ENCODE measurements at places on chromosomes 12 and 14. TPM values are rescaled to one million over a fixed set of nuclear protein-coding genes. Genes with fewer than 3 reads are reported as not detected.

The ASB2 gene
- total RNA-seq: 10.0 TPM

The KERA gene
- not detected for total RNA-seq

The KRT72 gene
- total RNA-seq: 0.63 TPM

The CCND2 gene
- total RNA-seq: 101 TPM

The LMNTD1 gene
- total RNA-seq: not detected

The LRFN5 gene
- total RNA-seq: 2.6 TPM

The TOMM20L gene
- total RNA-seq: not detected

The CYP46A1 gene
- total RNA-seq: 0.85 TPM

The RBP5 gene
- 106 TPM for total RNA-seq

GRCh38 chr12:85626784-85627171 is 209.4 kb downstream of the RASSF9 start:
- no peak overlapping the region for H3K27ac ChIP-seq
- DNase-seq: no peak
- no peaks in the 10 kb centered on the region for H3K4me1 ChIP-seq
- no peak overlapping the region for H3K4me3 ChIP-seq
- no peaks in the 10 kb centered on the region for H3K36me3 ChIP-seq

DNA sequence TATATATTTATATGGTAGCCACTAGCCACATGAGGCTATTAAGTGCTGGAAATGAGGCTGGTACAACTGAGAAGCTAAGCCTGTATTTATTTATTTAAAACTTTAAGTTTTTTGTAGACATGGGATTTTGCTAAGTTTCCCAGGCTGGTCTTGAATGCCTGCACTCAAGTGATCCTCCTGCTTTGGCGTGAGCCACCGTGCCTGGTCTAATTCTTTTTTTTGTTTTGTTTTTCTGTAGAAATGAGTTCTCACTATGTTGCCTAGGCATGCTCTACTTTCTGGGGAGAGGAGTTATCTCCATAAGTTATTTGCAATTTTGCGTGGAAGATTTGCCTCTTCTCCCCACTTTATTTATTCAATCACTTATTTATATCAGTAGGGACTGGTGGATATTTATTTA is 4.8 kb upstream of the SNRNP35 start:
- no peak overlapping the region for H3K4me3 ChIP-seq
- no peak overlapping the region for H3K27ac ChIP-seq
- no peak for DNase-seq
- H3K27me3 ChIP-seq: no peaks in the 10 kb centered on the region
- peaks cover 9% of the 10 kb centered on the region for H3K4me1 ChIP-seq
- H3K36me3 ChIP-seq: no peaks in the 10 kb centered on the region

GRCh38 chr14:102516531-102517391 is 7.2 kb upstream of the ANKRD9 start:
- no peaks in the 10 kb centered on the region for H3K27me3 ChIP-seq
- H3K27ac ChIP-seq: no peak overlapping the region
- DNase-seq: peak; percentile 93
- peak overlapping the region; percentile 49 for H3K4me3 ChIP-seq
- peaks cover 3% of the 10 kb centered on the region for H3K4me1 ChIP-seq

DNA sequence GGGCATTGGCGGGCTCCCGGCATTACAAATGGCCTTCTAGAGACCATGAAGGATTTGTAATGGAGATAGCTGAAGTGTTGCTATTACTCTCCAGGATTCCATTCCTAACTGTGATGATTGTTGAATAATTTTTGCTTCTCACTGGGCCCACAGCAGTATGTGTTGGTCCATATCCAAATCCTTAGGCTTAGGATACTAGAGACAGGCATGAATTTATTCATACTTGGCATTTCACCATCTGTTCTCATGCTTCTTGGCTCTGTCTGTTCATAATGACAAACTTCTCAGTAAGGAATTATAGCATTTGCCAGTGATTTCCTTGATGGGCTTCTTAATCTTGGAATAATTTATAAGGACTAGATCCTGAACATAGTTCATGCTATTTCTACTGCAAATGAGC is 832.9 kb downstream of the C12orf50 start:
- H3K4me3 ChIP-seq: no peak overlapping the region
- no peaks in the 10 kb centered on the region for H3K4me1 ChIP-seq
- H3K36me3 ChIP-seq: no peaks in the 10 kb centered on the region
- H3K27ac ChIP-seq: no peak overlapping the region
- DNase-seq: no peak

DNA sequence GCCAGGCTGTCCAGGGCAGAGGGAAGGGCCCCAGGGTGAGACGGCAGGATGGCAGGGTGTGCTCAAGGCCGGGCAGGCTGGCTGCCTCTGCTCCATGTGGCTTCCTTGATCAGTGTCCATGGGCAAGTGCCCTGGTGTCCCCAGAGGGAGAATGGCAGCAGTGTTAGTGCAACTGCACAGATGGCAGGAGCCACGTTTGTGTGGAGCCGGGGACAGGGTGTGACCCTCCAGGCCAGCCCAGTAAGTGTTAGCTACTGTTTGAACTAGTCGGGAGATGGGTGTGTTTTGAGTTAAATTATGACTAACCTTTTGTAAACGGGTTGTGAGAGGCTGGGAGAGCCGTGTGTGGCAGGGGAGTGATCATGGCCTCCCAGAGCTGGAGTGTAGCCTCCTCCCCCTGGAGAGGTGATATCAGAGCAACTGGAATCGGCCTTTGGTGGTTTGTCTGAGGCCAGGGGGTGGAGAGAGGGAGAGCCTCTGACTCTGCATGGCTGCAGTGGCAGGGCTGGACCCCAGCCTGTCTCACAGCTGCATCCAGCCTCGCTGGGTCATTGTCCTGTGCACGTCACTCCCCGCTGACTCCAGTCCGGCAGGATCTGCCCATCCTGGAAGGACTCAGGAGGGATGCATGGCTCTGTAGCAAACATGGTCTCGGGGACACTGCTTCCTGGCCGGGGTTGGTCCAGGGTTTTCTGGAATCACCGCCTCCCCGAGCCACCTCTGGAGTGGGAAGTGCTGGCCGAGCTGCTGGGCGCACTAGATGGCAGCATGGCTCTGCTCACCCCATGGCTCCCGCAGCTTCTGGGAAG is 27.8 kb downstream of the AACS start:
- H3K27me3 ChIP-seq: no peaks in the 10 kb centered on the region
- DNase-seq: no peak
- H3K27ac ChIP-seq: peak overlapping the region; percentile 2

DNA sequence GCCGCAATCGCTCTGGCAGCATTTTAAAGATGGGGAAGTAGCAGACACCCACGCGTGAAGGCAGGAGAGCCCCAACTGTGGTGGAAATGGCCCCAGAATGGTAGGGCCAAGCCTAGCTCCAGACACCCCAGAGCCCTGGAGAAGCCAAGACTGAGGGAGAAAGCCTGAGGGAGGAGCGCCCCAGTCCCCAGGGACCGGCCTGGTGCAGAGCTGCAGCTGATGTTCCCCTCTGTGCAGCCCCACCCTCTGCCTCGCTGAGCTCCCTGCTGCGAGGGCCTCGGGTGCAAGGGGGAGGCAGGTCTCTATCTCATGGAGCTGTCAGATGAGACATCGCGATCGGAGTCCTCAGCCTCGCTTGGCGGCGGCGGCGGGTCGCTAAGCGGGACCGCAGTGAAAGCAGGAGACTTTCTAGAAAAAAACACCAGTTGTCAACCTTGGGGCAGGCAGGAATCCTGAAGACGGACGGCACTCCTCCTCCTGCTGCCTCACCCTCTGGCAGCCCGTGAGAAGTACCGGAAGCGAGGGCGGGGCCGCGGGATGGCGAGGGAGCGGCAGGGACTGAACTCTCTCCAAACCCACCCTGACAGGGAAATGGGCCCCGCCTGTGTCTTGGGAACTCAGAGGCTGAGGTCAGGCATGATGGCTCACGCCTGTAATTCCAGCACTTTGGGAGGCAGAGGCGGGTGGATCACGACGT is 6.0 kb downstream of the GAPDH start:
- H3K27me3 ChIP-seq: no peaks in the 10 kb centered on the region
- peaks cover 46% of the 10 kb centered on the region for H3K36me3 ChIP-seq
- peak; percentile 92 for DNase-seq
- H3K27ac ChIP-seq: peak overlapping the region; percentile 98
- no peak overlapping the region for H3K4me3 ChIP-seq
- H3K4me1 ChIP-seq: peaks cover 79% of the 10 kb centered on the region

GRCh38 chr14:23725980-23726710 is 90.0 kb downstream of the DHRS2 start:
- no peaks in the 10 kb centered on the region for H3K4me1 ChIP-seq
- DNase-seq: no peak
- H3K27me3 ChIP-seq: no peaks in the 10 kb centered on the region
- H3K4me3 ChIP-seq: no peak overlapping the region
- no peak overlapping the region for H3K27ac ChIP-seq

DNA sequence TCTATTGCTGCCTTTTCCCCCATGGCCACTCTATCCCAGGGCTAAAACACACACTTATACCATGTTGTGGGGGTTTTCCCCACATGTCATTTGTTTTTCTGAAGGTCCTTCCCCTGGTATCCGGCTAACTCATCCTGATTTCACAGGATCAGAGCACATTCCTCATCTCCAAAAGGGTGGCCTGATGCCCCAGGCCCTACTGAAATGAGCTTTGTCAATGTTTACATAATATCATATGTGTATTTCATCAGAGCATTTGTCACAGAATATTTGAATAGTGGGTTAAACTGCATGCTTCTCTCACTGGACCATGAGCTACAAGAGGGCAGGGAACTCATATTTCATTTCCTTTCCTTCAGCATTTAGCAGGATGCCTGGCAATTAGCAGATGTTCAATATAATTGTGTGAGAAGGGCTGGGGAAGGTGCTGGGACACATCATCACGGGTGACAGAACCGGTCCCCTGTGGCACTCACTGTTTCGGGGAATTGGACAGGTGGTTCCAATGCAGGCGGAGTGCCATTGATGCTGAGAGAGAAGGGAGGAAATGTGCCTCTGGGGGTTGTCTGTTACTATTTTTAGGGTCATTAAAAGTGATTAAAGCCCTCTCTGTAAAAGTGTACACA is 26.8 kb downstream of the EMP1 start:
- no peaks in the 10 kb centered on the region for H3K4me1 ChIP-seq
- H3K27ac ChIP-seq: no peak overlapping the region
- no peak for DNase-seq
- no peaks in the 10 kb centered on the region for H3K36me3 ChIP-seq

GRCh38 chr12:105275997-105276733 is 40.2 kb upstream of the APPL2 start:
- DNase-seq: no peak
- H3K27ac ChIP-seq: no peak overlapping the region
- H3K36me3 ChIP-seq: no peaks in the 10 kb centered on the region
- H3K4me1 ChIP-seq: no peaks in the 10 kb centered on the region
- no peaks in the 10 kb centered on the region for H3K27me3 ChIP-seq

DNA sequence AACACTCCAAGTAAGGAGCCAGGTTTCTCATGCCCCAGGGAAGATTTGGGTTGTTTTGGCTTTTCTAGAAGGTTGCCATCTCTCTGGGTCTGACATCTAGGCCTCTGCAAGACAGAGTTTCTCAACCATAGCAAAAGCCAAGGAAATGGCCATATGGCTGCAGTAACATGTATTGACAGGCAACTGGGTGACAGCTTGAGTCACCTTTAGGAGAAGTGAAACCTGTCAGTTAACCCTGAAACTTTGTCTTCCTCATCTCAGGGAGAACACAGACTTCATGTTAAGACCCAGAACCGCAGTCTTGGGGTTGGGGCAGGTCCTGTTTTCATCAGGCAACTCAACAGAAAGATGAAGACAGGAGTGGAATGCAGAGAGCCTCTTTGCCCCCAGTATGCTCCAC is 46.0 kb upstream of the PLBD1 start:
- peaks cover 22% of the 10 kb centered on the region for H3K4me1 ChIP-seq
- no peak for DNase-seq
- H3K4me3 ChIP-seq: no peak overlapping the region
- no peaks in the 10 kb centered on the region for H3K36me3 ChIP-seq

- H3K4me1 ChIP-seq: peaks cover 28% of the 10 kb centered on the region
- no peak for DNase-seq
- no peak overlapping the region for H3K27ac ChIP-seq
- H3K27me3 ChIP-seq: no peaks in the 10 kb centered on the region
- H3K36me3 ChIP-seq: no peaks in the 10 kb centered on the region
Observed at GRCh38 chr14:74571901-74572725, 39.9 kb downstream of the LTBP2 start.

- no peak overlapping the region for H3K27ac ChIP-seq
- peaks cover 6% of the 10 kb centered on the region for H3K4me1 ChIP-seq
- peaks cover 45% of the 10 kb centered on the region for H3K36me3 ChIP-seq
- no peak overlapping the region for H3K4me3 ChIP-seq
Observed at GRCh38 chr14:77306416-77306815, 14.3 kb downstream of the POMT2 start.

GRCh38 chr14:97177635-97178034 is 380.5 kb downstream of the VRK1 start:
- H3K4me3 ChIP-seq: no peak overlapping the region
- DNase-seq: no peak
- H3K27me3 ChIP-seq: no peaks in the 10 kb centered on the region
- H3K4me1 ChIP-seq: no peaks in the 10 kb centered on the region

GRCh38 chr14:103192246-103192840 is 69.1 kb downstream of the TNFAIP2 start:
- H3K4me1 ChIP-seq: peaks cover 18% of the 10 kb centered on the region
- no peak for DNase-seq
- no peak overlapping the region for H3K4me3 ChIP-seq
- no peak overlapping the region for H3K27ac ChIP-seq

DNA sequence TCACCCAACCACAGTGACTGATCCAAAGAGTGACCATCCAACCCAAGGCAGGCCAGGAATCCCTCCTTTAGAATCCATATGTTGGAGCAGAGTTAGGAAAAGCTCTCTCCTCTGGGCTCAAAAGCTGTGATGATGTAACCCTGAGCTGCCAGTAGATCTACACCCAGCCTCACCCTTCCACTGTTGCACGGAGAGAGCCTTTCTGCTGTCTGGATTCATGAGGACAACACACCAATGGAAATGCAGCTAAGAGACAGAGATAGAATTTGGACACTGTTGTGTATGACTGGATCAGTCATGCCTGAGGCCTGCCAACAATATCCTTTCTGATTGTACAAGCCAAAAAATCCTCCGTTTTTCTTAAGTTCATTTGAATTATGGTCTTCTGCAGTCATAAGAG is 4.4 kb upstream of the OR6J1 start:
- no peak for DNase-seq
- no peaks in the 10 kb centered on the region for H3K27me3 ChIP-seq
- no peaks in the 10 kb centered on the region for H3K36me3 ChIP-seq
- H3K4me3 ChIP-seq: no peak overlapping the region
- H3K4me1 ChIP-seq: no peaks in the 10 kb centered on the region

GRCh38 chr12:92543840-92544239 is 158.9 kb upstream of the PLEKHG7 start:
- no peaks in the 10 kb centered on the region for H3K27me3 ChIP-seq
- H3K4me1 ChIP-seq: peaks cover 21% of the 10 kb centered on the region
- DNase-seq: no peak
- no peaks in the 10 kb centered on the region for H3K36me3 ChIP-seq

DNA sequence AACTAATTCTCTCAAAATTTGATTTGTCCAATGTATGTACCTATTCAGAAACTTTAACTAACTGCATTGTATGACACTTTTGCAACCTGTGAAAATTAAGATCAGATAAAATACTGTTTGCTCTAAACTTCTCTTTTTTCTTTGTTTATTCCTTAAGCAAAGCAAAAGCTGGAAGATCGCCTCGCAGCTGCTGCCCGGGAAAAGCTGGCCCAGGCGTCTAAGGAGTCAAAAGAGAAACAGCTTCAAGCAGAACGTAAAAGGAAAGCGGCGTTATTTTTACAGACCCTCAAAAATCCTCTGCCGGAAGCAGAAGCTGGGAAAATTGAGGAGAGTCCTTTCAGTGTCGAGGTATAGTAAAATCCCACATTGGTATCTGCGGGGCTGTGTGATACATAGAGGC is 55.1 kb downstream of the SFSWAP start:
- H3K27ac ChIP-seq: no peak overlapping the region
- no peaks in the 10 kb centered on the region for H3K27me3 ChIP-seq
- no peak for DNase-seq
- H3K4me1 ChIP-seq: no peaks in the 10 kb centered on the region

Measured in spleen (tissue), 13 donors.